Bladder microvascular endothelial cell (primary cell): ENCODE measurements at places on chromosomes 7 and 10. TPM values are rescaled to one million over a fixed set of nuclear protein-coding genes. Genes with fewer than 3 reads are reported as not detected.

Gene LRIT1
- total RNA-seq = not detected in 2 replicates

Gene CPA1
- total RNA-seq = not detected in 2 replicates

Gene FIS1
- 206 and 302 TPM in 2 replicates for total RNA-seq

Gene SPDYE9
- total RNA-seq = not detected in 2 replicates

Gene PDE1C
- 0.49 and 4.7 TPM in 2 replicates for total RNA-seq

Gene C10orf62
- 0.06 TPM in 1 of 2 replicates, not detected in the other for total RNA-seq

Gene EPO
- total RNA-seq = not detected in 2 replicates

Gene MACROH2A2
- total RNA-seq = 0.16 TPM in 1 of 2 replicates, not detected in the other

Gene ADAM12
- total RNA-seq = 0.16 and 0.63 TPM in 2 replicates

Gene PGAM2
- total RNA-seq = not detected in 2 replicates

Gene TRIM50
- total RNA-seq = not detected in 2 replicates

Gene MMD2
- not detected in 2 replicates for total RNA-seq

Gene SSC4D
- total RNA-seq = under 0.01 and 0.44 TPM in 2 replicates

Gene TEX36
- total RNA-seq = not detected in 2 replicates

Gene CCDC3
- 1.5 and 4.8 TPM in 2 replicates for total RNA-seq

Gene TFR2
- under 0.01 and 0.57 TPM in 2 replicates for total RNA-seq

Gene PKD2L1
- not detected in 2 replicates for total RNA-seq

Gene TECTB
- not detected in 2 replicates for total RNA-seq

Gene SPAM1
- not detected in 2 replicates for total RNA-seq

Gene ELN
- total RNA-seq = 0.81 and 95.7 TPM in 2 replicates

Gene MMS19
- total RNA-seq = 59.3 and 78.1 TPM in 2 replicates

Gene SFRP5
- not detected in 2 replicates for total RNA-seq

Gene AZGP1
- total RNA-seq = not detected in 2 replicates

Gene PPP1R17
- total RNA-seq = not detected in 2 replicates

Gene OR2A12
- total RNA-seq = not detected in 2 replicates

Gene MYL10
- not detected in 2 replicates for total RNA-seq

Gene RAPGEF5
- total RNA-seq = 98.1 and 136 TPM in 2 replicates

Gene UMAD1
- 4.7 and 6.2 TPM in 2 replicates for total RNA-seq

Gene GDF2
- total RNA-seq = not detected in 2 replicates

Gene PRSS37
- total RNA-seq = not detected in 2 replicates

Gene INHBA
- total RNA-seq = 2.6 and 7.0 TPM in 2 replicates

Gene UCMA
- not detected in 2 replicates for total RNA-seq

Gene LEP
- total RNA-seq = not detected in 2 replicates

Gene DPYSL4
- 7.9 and 17.7 TPM in 2 replicates for total RNA-seq
